ENCODE measurements at places on chromosomes 2 and 18.
A peak's percentile ranks its signal among the peaks of the same experiment; 100 is the strongest.

- no peak for DNase-seq
These were observed 68.8 kb upstream of the TACR1 start for GRCh38 chr2:75268112-75268511.

DNA sequence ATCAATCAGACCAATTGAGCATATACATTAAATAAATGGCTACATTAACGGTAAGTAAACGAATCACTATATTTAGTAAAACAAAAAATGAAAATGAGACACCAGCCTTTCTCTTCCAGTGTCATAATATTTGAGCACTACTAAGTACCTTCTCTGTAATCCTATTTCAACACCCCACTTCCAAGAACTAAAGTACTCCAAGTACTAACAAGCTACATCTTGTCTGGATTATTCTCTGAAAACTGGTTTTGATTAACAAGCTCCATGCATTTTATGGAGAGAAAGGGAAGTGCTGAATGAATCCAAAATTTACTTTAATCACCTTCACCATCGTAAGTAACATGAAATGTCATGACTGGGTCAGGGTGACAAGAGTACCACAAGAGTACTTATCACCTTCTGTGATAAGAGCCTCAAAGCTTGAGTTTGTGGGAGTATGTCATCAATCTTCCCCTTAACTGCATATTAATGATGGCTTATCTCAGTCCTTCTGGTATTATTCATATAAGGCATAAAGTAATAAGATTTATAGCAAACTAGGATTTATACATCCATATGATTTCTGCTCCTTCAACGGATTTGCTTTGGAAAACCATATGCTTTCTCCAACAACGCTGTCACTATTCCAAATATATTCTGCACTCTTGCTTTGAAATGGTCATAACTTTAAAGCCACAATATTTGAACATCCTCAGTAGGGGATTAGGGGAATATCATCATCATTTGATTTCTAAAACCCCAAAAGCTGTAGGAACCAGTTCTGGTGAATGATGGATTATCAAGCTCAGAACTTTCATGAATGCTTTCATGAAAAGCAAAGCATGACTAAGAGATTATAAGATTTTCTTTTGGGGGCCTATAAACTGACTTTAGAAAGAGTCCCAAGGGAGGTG is 127.0 kb downstream of the ANTXR1 start:
- DNase-seq, result no peak

DNA sequence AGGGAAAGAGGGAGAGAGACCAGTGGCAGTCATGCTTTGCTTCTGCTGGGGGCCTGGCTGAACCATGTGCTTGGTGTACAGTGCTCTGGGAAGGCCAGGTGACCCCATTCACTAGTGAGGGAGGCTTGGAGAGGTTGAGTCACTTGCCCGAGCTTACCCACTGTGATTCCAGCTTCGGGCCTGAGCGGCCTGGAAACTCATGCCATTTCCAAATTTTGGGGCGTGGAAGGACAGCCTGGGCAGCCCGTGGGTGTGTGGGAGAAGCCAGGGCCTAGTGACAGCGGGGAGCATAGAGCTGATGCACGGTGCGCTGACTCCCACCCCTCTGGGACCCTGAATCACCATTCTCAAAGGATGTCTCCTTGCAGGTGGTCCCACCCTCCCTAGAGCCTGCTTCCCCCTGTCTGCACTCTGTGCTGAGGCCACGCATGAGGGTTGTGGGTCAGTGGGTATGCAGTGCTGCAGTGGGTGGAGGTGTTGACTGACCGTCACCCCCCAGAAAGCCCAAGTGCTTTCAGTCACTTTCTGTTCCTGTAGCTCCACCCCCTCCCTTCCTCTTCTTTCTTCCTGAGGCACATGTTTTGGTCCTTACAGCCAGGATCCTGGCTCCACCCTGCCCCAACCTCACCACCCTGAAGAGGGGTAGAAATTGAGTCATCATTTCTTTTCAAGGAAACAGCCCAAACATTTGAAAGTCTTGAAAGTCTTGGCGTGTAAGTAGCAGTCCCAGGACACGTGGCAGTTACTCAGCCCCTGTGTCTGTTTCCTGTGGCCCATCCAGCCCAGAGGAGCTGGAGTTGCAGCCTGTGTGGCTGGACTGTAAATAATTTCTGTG is 69.3 kb upstream of the MCFD2 start:
- peak; percentile 94 for DNase-seq

- DNase-seq, result no peak
These were observed 140.5 kb upstream of the GYPC start for GRCh38 chr2:126515471-126515870.

GRCh38 chr2:201660293-201660895 is 17.1 kb upstream of the TMEM237 start:
- no peak for DNase-seq

DNA sequence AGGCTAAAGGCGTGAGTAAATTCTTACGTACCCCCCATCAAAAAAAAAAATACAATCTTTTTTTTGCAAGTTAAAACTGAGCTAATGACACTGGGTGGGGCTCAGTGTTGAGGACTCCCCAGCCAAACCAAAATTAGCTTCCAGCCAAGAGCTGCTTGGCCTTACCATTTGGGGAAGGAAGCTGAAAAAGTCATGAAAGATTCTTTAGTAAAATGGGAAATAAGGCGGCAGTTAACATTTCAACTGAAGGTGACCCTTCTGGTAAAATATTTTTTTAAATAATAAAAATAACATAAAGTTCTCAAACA is 16.4 kb downstream of the SMAD7 start:
- DNase-seq, result no peak

GRCh38 chr2:155692106-155692505 is 640.4 kb downstream of the NR4A2 start:
- no peak for DNase-seq

- DNase-seq, result peak; percentile 72
These were observed 128.6 kb downstream of the MSTN start for GRCh38 chr2:189933911-189934399.

DNA sequence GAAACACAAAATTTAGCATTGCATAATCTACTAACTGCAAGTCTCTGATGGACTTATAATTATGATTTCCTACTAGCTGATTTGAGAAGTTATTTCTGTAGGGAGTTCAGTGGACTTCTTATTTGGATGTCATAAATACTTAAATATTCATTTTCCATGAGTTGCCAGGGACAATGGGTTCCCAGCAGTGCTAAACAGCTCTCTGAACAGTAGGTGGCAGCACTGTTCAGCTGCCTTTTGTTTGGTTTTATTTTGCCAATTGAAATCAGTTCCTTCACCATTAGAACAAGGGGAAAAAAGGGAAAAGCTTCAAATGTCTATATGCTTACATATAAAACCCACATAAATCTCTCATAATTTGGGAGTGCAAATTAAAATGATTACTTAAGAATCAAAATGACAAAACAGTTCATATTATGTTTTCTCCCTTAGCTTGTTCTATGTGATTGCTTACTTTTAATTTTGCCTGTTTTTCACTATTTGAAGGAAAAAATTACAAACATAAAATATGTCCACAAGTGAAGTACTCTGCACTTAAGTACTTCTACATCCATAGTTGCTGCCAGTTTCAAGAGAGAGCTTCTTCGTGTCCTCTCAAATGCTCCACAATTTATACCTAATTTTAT is 898.9 kb downstream of the CPS1 start:
- peak; percentile 72 for DNase-seq

DNA sequence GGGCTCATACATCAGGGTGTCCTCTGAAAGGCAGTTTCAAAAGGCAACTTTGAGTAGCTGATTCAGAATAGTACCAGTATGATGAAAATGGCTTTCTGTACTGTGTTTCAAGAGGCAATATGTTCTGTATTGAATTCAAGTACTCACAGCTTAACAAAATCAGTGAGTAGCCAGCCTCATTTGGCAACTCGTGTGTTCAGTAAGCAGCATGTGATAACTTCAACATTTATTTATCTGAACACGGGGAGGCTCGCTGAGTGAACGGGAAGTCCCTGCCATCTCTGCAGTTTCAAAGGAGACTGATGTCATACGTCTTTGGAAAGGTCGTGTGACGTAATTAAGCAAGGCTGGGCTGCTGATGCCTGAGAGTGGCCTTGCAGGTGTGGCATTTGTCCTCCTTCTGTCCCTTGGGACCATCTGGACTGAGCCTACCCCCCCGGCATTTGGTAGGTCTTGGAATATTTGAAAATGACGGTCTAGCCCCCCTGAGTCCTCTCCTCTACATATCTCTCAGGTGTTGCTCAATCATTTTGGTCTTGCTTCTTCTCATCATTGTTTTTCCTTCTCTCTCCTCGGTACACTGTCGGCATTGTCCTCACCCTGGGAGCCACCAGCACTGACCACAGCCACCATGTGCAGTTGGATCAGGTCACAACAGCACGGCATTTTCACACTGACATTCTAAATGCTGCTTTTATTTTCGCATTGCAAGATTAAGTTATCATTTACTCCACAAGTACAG is 62.8 kb downstream of the SMIM21 start:
- DNase-seq, result no peak

GRCh38 chr2:180960982-180961381 is 19.4 kb upstream of the UBE2E3 start:
- no peak for DNase-seq

- no peak for DNase-seq
These were observed 645.7 kb downstream of the SLC4A3 start for GRCh38 chr2:220273082-220273481.

DNA sequence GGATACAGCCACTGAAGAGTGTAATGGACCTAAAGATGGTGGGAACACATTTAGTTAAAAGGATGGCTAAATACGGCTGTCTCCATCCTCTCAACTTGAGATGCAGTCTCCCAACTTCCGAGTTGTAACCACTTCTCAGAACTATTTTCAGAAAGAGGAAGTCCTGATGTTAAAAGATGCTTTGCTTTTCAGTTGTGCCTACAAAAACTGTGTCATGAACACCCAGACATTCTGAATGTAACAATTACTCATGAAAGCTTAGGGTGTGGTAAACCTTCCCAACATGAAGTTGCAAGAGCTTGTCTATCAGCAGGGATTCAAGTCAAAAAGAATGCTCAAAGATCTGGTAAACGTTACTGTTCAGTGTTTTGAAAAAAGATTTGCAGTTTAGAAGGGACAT is 147.9 kb downstream of the DOCK10 start:
- DNase-seq, result no peak

DNA sequence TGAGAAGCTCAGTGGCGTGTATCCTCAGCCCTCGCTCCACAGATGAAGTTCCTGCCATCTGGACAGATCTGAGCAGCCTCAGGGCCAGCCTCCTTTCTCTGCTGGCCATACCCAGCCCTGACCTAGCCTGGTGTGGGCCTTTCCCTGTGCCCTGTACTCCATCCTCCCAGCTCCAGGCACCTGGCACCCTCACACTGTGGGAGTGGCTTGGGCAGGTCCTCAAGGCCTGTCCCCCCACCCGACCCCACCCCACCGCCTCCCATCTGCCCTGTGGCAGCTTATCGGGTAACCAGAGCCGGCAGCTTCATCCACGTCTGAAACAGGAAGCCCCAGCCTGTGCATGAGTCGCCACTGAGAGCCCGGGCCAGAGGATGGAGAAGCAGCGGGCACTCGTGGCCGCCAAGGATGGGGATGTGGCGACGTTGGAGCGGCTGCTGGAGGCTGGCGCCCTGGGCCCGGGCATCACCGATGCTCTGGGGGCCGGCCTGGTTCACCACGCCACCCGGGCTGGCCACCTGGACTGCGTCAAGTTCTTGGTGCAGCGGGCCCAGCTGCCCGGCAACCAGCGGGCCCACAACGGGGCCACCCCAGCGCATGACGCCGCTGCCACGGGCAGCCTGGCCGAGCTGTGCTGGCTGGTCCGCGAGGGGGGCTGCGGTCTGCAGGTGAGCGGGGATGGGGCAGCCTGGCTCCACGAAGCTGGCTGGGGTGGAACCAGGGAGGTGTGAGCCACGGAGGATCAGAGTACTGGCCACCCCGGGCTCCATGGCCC is at the start of gene ESPNL:
TSS of gene ESPNL (plus strand) at position 292 of the 772 bp plus-strand sequence. CDS start at position 372, 80 bp downstream.
- no peak for DNase-seq

GRCh38 chr2:233094614-233095013 is 34.5 kb downstream of the INPP5D start:
- no peak for DNase-seq

GRCh38 chr2:20917287-20917660 is 94.4 kb upstream of the LDAH start:
- no peak for DNase-seq

GRCh38 chr2:12697617-12698016 is 19.1 kb upstream of the TRIB2 start:
- DNase-seq, result no peak

- no peak for DNase-seq
These were observed 31.0 kb upstream of the ALLC start for GRCh38 chr2:3626812-3627499.

GRCh38 chr2:202072226-202072625 is 829 bp upstream of the KIAA2012 start:
- DNase-seq, result no peak

- DNase-seq, result peak; percentile 29
These were observed 74.7 kb downstream of the TGIF1 start for GRCh38 chr18:3524706-3525105.

- peak; percentile 87 for DNase-seq
These were observed 84.2 kb upstream of the LAPTM4A start for GRCh38 chr2:20135631-20136050.

DNA sequence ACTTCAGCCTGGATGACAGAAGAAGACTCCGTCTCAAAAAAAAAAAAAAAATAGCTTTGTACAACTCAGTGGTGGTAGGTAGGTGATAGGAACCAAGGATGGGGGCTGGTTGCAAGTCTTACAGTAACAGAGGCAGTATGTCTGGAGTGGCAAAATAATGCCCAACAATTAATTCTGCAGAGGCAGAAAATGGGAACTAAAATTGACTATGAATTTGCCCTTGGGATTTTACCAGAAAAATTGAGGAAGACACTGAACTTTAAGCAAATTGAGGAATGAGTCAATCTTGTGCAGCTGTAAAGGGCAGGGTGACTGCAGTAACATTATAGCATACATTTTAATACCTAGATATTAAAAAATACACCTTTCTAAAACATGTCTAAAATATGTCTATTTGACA is 292.1 kb upstream of the FBXO11 start:
- DNase-seq, result no peak

Measured in GM03348 (cell line).